ENCODE measurements at places on chromosomes 6 and 20.

- no peak for DNase-seq
Observed at GRCh38 chr6:56947924-56948323, 7.0 kb upstream of the BEND6 start.

- DNase-seq: no peak
Observed at GRCh38 chr6:75922226-75922625, 150.2 kb downstream of the IMPG1 start.

GRCh38 chr6:37565267-37566110 lies 65.8 kb upstream of the CCDC167 start:
- no peak for DNase-seq

- DNase-seq: peak; percentile 54
Observed at GRCh38 chr20:58818586-58819285, 32.0 kb downstream of the GNAS-AS1 start.

GRCh38 chr6:85405175-85405852 lies 44.6 kb upstream of the NT5E start:
- DNase-seq: no peak

- DNase-seq: no peak
Observed at GRCh38 chr6:151024597-151024996, 159.1 kb downstream of the MTHFD1L start.

DNA sequence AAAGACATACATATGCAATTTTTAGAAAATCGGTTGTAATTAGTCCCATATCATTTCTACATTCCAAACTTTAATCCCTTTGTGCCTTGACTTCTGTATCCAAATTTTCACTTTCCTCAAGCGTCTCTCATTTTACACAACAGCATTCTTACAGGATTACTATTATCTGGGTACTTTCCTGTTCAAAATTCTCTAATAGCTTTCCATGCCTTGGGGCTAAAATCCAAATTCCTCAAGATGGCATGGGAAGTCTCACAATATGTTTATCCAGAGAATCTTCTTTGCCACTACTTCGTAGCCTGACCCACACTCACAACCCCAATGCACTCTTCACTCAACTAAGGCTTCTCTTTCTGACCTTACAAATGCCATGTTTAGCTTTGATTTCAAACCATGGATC lies 125.0 kb downstream of the TBX18 start:
- DNase-seq: no peak

- DNase-seq: no peak
Observed at GRCh38 chr20:4320291-4320690, 304.9 kb upstream of the RNF24 start.

- DNase-seq: no peak
Observed at GRCh38 chr6:56655249-56655648, 12.6 kb upstream of the DST start.

DNA sequence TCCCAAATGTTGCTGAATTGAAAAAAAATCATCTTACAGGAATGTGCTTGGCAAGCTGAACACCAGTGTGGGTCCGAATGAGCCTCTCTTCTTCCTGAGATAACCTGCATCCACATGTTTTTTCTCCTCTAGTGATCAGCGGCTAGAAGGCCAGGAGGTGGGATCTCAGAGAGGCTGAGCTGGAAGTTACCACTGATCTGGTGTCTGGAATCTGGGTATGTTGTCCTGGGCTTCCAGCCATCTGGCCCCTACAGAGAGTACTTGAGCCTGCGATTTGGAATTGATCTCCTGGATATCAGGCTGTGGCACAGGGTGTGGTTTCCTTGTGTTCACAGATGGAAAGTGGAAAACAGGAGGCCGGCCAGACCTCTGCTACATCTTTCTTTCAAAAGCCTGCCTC lies 35.9 kb downstream of the SULF2 start:
- no peak for DNase-seq

GRCh38 chr20:37574199-37574890 lies 46.7 kb upstream of the BLCAP start:
- no peak for DNase-seq

GRCh38 chr6:28920281-28920680 lies 3.5 kb downstream of the TRIM27 start:
- no peak for DNase-seq

- no peak for DNase-seq
Observed at GRCh38 chr20:36249450-36249849, 13.2 kb downstream of the AAR2 start.

- no peak for DNase-seq
Observed at GRCh38 chr6:64100702-64101303, 465.2 kb downstream of the PHF3 start.

- no peak for DNase-seq
Observed at GRCh38 chr20:47315339-47316056, 41.0 kb downstream of the ZMYND8 start.

GRCh38 chr6:28251661-28252008 lies 434 bp downstream of the ZKSCAN4 start:
- peak; percentile 23 for DNase-seq

DNA sequence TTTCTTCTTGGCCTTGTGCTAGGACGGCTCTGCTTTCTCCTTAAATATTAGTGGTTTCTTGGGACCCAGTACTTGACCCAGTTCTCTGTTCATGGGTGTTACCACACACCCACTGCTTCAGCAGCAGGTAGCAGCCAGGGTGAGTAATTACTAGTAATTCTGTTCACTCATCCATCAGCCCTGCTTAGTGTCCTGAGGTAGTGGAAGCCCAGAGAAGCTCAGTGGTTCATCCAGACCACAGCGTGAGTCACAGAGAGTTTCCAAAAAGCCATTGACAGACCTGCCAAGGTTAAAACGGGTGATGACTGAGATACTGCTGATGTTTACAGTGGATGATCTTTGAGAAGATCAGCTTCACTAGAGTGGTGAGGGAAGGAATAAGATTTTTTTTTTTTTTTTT lies 51.7 kb upstream of the HINT3 start:
- peak; percentile 26 for DNase-seq

GRCh38 chr6:21613809-21614208 lies 20.3 kb downstream of the SOX4 start:
- DNase-seq: no peak

GRCh38 chr6:36054956-36055355 lies 27.3 kb downstream of the MAPK14 start:
- DNase-seq: no peak

DNA sequence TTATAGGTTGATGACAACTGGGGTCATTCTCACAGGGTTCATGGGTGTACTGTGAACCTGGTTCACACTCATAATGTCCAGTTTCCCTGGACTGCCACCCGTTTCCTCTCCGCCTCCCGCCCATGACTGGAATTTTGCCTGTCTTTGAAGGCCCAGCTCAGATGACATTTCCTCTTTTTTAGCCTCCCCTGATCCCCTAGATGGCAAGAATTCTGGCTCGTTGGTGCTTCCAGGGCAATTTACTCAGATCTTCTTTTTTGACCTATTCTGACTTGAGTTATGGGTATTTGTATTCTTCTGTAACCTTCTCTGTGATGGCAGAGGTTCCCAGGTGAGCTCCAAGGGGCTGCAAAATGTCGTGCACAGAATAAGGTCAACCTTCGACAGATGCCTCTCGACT lies 5.7 kb upstream of the CITED2 start:
- no peak for DNase-seq

GRCh38 chr20:31644701-31645100 lies 7.0 kb downstream of the COX4I2 start:
- no peak for DNase-seq

DNA sequence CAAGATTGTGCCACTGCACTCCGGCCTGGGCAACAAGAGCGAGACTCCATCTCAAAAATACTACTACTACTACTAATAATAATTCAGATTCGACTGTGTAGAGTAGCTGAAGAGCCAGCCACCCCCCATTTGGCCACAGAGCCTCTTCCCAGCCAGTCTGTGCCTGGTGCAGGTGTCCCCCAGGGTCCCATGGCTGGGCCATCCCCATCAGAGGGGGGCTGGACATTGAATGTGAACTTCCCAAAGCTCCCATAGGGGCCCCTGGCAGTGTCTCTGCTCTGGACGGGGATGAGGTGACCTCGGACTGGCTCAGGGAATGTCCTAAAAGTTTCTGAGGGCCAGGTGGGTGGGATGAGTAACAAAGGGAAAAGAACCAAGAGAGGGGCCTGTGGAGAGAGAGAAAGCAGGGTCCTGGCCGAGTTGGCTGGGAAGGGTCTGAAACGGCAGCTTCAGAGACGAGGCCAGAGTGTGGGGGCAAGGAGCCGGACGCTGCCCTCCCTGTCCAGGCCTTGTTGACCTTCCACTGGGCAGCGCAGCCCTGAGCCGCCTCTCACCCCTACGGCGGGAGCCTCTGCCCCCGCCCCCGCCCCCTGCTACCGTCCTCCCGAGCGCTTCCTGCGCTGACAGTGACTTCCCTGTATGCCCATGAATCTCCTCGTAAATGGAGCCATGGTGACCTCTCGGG lies 24.9 kb upstream of the PCMTD2 start:
- no peak for DNase-seq

DNA sequence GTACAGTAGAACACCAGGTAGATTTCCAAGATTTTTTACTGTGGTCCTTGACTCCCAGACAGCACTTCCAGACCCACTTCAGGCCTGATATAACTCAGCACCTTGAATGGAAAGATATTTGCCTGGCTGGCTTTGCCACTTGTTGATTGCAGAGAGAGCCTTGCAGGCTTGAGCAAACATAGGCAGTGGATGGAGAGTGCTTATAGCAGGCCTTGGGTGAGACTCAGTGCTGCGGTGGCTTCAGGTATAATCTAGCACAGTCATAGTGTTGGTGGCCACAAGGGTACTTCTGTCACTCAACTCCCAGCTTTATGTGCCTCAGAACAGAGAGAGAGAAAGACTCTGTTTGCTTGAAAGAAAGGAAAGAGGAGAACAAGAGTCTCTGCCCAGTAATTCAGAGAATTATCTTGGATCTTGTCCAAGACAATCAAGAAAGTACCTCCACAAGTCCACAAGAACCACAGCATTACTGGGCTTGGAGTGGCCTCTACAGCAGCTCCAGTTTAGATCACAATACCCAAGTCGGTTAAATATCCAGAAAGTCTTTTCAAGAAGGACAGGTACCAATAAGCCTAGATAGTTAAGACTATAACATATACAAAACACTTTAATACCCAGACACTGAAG lies 70.5 kb upstream of the FKBP1C start:
- no peak for DNase-seq

DNA sequence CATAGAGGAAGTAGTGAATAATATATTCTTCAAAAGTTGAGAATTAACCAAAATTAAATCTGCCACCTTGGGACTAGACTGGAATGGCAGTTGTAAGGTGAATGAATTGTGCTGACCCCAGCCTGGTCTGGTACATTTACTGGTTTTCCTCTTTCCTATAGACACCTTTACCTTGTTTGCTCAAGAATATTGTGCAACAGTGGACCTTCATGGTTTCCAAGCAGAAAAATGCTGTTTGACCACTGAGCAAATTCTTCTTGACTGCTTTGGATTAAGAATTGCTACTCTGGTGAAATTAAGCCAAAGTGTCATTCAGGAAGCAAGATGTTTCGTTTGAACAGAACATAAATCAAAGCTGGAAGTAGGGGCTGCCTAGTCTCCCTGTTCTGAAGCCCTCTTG lies 156.6 kb upstream of the TAB2 start:
- no peak for DNase-seq

DNA sequence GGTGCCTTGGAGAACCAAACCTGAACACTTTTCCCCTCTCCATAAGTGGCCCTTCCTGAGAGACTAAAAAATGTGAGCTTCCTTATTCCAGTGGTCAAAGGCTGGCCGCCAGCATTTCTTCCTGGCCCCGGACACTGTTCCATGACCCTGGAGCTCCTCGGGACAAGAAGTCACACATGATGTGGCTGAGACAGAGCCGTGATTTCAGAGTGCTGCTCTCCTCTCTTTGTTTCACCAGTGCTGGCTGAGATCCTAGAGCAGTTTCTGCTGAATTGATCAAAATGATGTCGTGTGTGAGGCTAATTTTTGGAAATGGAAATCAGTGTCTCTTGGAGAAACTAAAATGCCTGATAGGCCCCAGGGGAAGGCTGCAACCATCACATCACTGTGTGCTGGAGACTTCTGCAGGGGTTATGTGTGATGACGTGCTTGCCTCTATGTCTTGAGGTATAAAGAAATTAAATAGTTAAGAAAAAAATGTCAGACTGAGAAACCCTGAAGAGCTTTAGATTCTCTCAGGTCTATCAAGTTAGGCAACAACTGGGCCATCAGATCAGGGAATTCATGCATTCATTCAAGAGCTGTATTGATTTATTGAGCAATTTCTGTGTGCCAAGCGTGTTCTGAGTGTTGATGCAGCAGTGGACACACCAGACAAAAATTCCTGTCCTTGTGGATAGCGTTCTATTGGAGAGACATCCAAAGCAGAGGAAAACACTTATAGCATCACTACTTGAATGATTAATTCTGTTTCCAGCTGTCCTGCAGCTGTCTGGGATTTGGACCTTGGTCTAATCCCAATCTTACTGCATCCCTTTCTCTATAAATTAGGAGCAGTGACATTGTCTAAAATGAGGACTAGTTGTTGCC lies 72.7 kb upstream of the CCN6 start:
- DNase-seq: no peak

- no peak for DNase-seq
Observed at GRCh38 chr6:135423649-135424128, 73.9 kb downstream of the AHI1 start.

DNA sequence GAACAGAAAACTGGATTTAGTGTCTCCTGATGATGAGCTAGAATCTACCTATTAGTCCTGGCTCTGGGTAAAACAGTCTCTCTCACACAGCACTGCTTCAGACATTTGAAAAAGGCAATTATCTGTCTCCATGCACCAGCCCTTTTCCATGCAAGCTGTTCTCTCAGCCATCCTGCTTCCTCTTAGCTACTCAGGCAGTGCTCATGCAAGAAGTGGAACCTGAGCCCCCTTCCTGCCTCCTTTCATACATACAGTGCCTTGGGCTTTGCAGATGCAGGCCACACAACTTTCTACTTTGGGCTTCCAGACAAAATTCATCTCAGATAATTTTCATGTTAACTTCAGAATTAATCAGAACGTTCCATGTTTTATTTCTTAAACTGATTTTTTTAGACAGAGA lies 151.3 kb downstream of the RALGAPA2 start:
- DNase-seq: no peak

- DNase-seq: no peak
Observed at GRCh38 chr20:49583669-49584417, 15.9 kb upstream of the PTGIS start.

DNA sequence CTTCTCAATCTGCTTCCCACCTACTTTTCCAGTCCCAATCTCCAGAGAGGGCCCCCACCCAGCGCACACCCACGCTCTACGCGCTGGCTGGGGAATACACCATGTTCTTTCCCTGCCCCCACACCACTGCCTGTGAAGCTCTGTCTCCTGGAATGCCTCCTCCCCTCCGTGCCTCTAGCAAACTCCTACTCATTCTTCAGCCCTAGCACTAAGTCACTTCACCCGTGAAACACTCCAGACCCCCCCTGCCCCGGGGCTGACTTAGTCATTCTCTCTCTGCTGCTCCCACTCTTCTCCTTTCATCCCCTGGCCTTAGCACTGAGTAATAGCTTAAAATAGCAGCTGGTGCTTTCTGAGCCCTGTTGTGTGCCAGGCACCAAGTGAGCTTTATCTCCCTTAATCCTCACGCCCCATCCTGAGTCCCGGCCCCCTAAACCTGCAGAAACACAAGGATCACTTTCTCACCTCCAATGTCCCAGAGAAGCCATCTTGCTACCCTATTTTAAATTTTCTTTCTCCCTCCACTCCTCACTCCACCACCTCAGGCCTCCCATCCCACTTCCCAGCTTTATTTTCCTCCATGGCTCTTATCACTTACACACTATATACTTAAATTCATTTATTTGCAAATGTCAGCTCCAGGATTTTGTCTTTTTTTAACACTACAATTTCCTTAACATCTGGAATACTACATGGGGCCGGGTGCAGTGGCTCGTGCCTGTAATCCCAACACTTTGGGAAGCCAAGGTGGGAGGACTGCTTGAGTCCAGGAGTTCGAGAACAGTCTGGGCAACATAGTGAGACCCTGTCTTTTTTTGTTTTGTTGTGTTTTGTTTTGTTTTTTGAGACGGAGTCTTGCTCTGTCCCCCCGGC lies 6.3 kb upstream of the PARD6B start:
- peak; percentile 51 for DNase-seq

All from stimulated activated CD4-positive, alpha-beta T cell treated with anti-CD3 and anti-CD28 coated beads, Interleukin-1b, Interleukin-23, amount 100 ng/mL, for 24 hours (primary cell).